Stimulated activated CD8-positive, alpha-beta memory T cell treated with anti-CD3 and anti-CD28 coated beads, Interleukin-4, amount 100 ng/mL, for 1 hour (primary cell): ENCODE measurements at places on chromosomes 7 and 10.

- no peak for DNase-seq
Observed at GRCh38 chr10:21920633-21921032, 82.9 kb downstream of the DNAJC1 start.

DNA sequence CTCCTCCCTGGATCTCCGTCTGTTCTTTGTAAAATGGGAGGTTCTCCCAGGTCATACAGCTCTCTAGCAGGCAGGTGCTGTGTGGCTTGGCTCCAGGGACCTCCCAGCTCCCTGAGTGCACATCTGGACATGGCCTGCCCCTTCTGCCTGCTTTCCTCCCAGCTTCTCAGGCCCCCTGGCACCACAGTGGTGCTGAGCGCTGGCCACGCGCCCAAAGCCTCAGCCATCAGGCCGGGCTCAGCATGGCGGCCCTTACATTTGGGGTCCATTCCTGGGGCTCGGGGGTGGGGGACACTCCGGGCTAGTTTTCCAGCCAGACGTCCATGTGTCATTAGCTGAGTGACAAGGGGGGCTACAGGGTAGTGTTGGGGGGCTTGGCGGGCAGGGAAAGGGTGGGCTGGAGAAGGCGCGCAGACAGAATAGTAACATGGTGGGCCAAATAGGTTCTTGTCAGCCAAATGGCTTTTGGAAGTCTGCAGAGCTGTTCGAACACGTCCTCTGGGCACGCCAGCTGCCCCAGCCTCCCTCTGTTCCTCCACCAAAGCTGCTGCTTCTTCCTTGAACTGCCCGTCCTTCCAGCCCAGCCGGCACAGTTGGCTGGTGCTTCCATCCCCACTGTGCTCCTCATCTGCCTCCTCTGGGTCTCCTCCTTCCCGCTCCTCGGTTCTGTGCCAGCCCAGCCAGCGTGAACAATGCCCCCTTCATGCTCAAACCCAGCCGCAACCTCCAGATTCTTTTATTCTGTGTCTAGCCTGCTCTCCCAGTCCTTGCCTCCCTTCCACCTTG is 65.9 kb downstream of the GOLGA7B start:
- DNase-seq, result no peak

GRCh38 chr7:69617364-69617763 is 19.1 kb downstream of the AUTS2 start:
- DNase-seq, result no peak

DNA sequence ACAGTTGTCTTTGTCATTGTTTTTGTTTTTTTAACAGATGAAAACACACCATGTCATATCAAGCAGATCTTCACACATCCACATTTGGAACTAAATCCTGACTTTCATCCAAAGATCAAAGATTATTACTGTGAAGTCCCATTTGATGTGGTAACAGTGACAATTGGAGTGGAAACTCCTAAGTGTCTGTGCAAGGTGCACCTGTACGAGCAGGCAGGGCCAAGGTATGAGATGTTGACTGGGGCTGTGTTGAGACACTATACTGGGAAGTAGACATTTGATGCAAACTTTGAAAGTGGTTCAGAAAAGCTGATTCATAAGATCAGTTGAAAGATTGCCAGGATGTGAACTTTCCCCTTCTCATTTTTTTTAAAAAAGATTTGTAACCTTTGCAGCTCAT is 152.3 kb downstream of the CPED1 start:
- no peak for DNase-seq
